ENCODE measurements at places on chromosomes 16 and 17.
A peak's percentile ranks its signal among the peaks of the same experiment; 100 is the strongest.

DNA sequence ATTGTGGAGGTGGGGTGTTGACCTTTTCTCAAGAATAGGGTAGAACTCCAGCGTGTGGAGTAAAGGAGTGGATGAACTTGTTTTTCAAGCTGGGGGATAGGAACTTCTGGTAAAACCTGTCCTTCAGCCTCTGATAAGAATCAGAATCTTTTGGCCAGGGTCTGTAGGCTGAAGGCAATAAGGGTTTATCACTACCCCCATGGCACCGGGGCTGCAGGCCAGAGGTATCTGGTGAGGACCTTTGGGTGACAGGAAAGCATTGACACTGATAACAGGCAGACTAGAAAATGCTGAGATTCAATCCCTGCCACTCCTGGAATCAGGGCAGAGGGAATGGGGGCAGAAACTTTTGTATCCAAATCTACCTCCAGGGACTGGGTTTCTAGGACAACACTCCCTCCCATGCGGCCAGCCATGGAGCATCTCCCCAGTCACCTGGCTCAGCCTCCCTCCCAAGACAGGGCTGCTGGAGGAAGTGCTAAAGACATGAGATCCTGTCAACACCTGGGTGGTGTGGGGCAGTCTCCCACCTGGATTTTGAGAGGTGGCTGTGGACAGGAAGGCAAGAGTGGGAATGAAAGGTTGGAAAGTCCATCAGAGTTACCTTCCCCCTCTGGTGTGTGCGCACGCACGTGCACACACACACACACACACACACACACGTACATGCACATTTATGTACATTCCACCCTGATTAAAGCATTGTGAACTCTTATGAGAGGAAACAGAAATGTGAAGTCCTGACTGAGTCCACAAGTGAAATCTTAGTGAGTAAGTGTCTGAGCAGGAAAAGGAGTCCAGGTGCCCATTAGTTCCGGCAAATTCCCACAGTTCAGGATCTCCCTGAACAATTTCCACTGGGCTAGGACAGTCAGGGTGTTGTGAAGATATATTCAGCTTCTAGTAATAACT is 53.1 kb upstream of the MARCHF10 start:
- no peak for DNase-seq

DNA sequence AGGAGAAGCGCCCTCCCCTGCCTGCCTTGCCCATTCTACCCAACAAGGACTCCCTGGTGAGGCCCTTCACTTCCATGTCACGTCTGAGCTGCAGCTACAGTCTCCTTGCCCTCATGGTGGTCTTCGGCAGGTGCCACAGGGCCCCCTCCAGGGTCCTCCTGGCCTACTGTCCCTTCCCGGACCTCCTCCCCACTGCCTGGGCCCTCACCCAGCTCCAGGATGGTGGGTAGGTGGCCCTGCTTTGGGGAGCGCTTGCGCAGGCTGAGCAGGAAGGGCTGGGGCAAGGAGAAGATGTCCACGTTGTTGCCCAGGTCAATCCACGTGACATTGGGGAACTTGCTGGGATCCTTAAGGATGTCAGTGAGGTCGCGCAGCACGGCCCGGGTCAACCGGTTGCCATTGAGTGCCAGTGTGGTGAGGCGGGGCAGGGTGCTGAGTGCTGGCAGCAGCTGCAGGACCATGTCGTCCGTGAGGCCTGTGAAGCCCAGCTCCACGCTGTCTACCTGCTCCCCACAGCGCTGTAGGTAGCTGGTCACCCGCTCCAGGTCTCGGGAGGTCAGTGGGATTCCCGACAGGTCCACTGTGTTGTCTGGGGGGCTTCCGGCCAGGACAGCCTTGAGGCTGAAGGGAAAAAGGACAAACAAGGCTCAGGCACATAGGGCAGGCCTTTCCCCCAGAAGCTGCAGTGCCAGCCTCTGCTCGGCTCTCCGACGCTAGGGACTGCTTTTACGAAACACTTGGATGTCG is 28.3 kb downstream of the TRPV2 start:
- no peak for DNase-seq

DNA sequence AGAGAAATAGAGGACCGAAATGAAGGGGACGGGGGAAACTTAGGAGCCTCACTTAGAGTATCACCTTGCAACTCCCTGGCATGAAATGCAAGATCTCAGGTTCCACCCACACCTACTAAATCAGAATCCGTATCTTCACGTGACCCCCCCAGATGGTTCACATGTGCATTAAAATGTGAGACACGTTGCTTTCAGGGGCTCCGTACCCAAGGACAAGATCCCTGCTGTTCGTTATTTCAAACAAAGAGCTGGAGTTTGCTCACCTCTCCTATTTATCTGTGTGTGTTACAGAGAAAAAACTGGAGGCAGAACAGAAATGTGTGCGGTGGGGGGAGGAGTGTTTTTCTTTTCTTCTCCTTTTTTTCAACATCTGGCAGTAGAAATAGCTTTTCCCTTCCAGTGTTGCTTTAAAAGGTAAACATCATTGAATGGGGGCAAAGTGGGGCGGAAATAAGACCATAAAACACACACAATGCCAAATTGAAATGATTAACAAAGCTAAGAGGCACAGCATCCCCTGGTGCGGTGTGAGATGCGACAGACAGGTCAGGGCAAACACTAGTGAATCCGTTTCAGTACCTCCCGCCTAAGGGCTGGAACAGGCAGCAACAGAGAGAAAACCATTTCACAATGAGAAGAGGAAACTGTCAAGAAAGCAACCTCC is 145.4 kb downstream of the SOX9 start:
- DNase-seq: peak; percentile 85

GRCh38 chr17:61247439-61247838 is 152.2 kb upstream of the TBX2 start:
- DNase-seq: no peak

DNA sequence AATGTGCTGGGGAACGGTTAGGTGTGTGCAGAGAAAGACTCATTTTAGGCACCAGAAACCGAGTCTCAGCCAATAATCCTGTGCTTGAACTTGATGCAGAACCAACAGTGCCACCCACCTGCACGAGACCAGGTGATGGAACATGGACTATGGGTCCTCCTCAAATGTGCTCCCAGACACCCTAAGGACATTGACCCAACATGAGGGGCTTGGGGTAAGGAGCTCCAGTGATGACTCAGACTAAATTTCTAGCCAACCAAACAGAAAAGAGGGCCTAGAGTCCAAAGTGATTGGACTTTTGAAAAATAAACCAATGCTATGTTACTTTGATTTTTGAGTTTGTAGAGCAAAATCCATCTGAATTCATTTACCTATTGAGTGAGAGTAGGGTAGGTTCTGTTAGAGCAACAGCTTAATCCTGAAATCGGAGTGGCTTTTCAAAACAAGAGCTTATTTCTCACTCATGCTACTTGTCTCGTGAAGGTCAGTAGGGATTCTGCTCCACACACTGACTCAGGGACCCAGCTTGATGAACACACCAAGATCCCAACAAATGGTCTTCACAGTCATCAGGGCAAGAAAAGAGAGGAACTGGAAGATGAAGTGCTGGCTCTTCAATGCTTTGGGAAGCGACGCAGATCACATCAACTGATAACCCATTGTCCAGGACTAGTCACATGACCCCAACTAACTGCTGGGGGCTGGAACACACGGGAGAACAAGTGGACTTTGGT is 21.8 kb downstream of the FAM20A start:
- no peak for DNase-seq

- DNase-seq: peak; percentile 33
Observed at GRCh38 chr17:1996800-1997288, 28.3 kb downstream of the RTN4RL1 start.

DNA sequence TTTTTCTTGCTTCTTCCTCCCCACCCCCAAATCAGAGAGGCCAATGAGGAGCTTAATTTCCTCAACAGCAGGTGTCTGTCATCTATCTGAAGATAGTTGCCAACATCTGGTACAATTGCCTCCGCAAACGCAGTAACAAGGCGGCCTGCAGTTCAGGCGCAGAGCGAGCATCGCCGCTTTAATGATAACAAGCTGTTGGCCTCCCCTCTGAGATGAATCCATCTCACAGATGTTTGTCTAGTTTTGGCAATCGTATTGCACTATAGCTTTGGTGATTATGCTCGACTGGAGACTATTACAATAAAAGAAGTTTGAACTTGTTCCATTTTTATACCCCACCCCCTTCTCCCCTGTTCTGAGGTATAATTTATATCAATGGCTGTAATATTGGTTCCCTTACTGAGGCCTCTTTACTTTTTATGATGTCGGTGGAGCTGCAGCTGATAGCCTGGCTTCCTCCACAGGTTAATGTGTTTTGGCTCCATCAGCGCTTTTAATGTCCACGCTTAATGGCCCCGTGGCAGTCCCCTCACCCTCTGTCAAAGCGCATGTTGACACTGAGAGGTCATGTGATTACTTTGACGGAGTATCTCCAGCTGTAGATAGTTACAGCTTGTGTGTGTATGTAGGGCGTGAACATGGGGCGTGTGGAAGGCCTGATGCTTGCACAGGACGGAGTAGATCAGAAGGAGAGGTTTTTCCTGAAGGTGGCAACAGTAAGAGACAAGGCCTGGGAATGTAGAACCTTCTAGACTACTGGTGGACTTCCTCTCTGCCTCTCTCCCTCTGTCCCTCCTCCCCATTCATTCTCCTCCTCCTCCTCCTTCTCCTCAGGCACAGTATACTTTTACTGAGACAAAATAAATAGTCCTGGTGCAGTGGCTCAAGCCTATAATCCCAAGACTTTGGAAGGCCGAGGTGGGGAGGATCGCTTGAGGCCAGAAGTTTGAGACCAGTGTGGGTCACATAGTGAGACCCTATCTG is 164.7 kb downstream of the MSI2 start:
- peak; percentile 92 for DNase-seq

DNA sequence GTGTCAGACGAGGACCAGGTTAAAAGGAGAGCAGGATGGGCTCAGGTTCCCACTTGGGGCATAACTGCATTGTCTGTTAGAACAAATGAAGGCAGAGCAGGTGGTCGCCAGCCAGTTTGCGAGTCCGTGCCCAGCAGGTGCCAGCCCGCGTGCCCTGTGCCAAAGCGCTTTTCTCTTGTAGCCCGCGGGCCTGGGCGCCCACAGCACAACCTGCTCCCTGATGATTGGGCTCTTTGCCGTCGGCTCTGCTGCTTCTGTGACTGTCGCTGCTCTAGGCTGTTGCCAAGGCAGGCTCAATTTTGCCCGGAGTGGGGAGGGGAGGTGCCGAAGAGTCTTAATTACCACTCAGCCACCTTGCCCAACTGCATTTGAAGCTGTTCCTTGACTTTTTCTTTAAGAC is 21.1 kb downstream of the KNOP1 start:
- peak; percentile 89 for DNase-seq

GRCh38 chr16:73793871-73794437 is 502.7 kb upstream of the PSMD7 start:
- DNase-seq: no peak

GRCh38 chr17:17999364-18000029 is 26.8 kb downstream of the DRC3 start:
- DNase-seq: no peak

GRCh38 chr16:83908798-83909197 is 9.9 kb downstream of the MLYCD start:
- DNase-seq: no peak

GRCh38 chr17:45396496-45397205 is 36.0 kb downstream of the ARHGAP27 start:
- DNase-seq: no peak

GRCh38 chr16:49195237-49195548 is 86.4 kb downstream of the CBLN1 start:
- DNase-seq: no peak

- DNase-seq: no peak
Observed at GRCh38 chr17:75825149-75825552, 19.1 kb downstream of the UNC13D start.

DNA sequence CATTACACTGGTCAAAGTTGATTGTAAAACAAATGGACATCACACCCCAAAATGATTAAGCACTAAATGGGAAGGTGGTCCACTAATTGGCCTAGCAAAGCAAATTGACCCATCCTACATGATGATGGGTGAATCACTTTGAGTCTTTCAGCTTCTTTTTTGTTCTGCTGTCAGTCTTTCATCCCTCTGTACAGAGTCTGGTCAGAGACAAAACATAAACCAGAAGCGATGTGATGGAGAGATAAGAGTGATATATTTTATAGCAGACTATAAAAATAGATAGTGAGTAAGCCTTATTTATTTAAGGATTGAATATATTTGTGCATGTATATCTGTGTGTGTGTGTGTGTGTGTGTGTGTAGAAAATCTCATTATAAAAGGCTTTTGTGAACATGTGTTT is 618.4 kb upstream of the SOX9 start:
- no peak for DNase-seq

GRCh38 chr17:27601975-27602302 is 29.0 kb upstream of the LGALS9 start:
- DNase-seq: no peak

DNA sequence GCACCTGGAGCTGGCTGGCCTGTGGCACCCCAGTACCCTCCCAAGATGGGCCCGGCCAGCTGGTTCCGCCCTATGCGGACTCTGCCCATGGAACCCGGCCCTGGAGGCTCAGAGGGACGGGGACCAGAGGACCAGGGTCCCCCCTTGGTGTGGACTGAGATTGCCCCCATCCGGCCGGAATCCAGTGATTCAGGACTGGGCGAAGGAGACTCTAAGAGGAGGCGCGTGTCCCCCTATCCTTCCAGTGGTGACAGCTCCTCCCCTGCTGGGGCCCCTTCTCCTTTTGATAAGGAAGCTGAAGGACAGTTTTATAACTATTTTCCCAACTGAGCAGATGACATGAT is 12.0 kb downstream of the TBX21 start:
- DNase-seq: no peak

- DNase-seq: no peak
Observed at GRCh38 chr17:45784741-45785479, 790 bp downstream of the CRHR1 start.

DNA sequence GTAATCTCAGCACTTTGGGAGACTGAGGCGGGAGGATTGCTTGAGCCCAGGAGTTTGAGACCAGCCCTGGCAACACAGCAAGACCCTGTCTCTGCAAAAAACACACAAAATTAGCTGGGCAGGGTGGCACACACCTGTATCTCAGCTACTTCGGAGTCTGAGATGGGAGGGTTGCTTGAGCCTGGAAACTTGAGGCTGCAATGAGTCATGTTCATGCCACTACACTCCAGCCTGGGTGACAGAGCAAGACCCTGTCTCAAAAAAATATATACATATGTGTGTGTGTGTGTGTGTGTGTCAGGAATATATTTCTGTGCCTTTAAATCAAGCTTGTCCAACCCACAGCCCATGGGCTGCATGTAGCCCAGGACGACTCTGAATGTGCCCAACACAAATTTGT is 55.2 kb downstream of the CRISPLD2 start:
- no peak for DNase-seq

- DNase-seq: no peak
Observed at GRCh38 chr16:48231727-48232492, 12.2 kb upstream of the LONP2 start.

Data from NCI-H1092 (cell line).